Natural killer cell (primary cell): ENCODE measurements at places on chromosomes 3 and 15. TPM values are rescaled to one million over a fixed set of nuclear protein-coding genes. Genes with fewer than 3 reads are reported as not detected.

DNA sequence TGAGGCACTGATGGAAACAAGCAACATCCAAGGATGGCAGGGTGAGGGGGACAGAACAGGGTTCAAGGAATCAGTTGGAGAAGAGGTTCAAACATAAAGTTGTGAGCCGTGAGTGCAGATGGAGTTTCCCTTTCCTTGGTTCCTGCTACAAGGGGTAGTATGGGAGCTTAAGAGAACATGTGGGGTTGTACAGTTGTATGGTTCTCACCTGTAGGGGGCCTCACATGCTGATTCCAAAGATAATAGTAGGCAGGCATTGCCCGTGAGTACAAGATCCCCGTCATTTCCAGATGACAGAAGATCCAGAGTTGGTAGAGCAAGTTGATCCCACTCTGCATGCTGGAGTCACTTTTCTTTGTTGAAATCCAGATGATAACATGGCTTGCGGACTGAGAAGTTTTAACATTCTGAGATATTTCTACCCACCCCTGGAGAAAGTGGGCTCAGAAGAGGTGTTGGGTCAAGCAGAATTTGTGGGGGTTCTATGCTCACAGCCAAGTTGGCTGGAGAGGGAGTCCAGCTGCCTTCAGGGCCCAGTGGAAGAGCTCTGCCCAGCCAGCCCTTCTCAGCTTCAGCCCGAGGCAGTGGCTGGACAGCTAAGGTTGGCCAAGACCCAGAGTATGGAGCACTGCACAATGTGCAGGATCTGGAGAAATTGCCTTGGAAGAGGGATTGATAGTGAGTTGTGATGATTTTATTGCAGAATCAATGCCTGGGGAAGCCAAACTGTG is 141.8 kb downstream of the THSD4 start:
- no peaks in the 10 kb centered on the region for H3K36me3 ChIP-seq
- no peak overlapping the region for H3K4me3 ChIP-seq
- no peak for DNase-seq
- H3K27me3 ChIP-seq: no peaks in the 10 kb centered on the region

DNA sequence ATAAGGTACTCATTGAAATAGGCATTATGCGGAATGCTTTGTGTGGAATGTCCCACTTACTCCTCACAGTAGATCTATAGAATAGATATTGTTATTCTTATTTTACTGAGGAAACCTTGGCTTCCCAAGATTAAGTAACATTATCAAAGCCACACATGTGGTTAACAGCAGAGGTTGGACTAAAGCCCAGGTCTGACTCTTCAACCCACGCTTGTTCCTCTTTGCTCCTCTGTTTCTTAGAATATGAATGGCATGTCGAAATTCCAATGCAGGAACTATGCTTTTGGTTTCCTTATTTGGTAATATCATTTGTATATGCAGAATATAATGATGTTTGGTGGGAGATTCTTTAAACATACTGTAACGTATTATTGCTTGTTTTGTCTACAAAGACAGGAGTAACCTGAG is 818.8 kb upstream of the LMCD1 start:
- no peaks in the 10 kb centered on the region for H3K27me3 ChIP-seq
- DNase-seq: no peak
- no peak overlapping the region for H3K27ac ChIP-seq

- no peaks in the 10 kb centered on the region for H3K27me3 ChIP-seq
- no peaks in the 10 kb centered on the region for H3K36me3 ChIP-seq
- no peaks in the 10 kb centered on the region for H3K4me1 ChIP-seq
- H3K4me3 ChIP-seq: no peak overlapping the region
- DNase-seq: no peak
Measured at GRCh38 chr15:48371961-48372360, 40.7 kb downstream of the DUT start.

DNA sequence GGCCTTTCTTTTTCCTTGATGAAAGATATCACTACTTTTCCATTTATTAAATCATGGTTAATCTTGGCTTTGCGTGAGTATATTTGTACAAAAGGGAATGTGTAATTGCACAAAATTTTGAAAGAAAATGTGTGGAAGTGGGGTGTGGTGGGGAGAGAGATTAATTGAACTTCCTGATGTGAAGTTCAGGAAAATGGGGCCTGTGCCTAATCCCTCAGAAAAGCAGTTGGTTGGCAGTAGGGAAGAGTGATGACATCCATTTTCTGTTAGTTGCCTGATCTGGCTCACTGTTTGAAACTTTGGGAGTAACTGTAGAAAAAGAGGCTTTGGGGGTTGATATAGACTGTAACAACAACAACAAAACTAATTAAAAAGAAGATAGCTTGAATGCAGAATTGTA is 10.8 kb upstream of the IL20RB start:
- peaks cover 14% of the 10 kb centered on the region for H3K36me3 ChIP-seq
- DNase-seq: no peak
- H3K27ac ChIP-seq: no peak overlapping the region
- H3K4me1 ChIP-seq: peaks cover 8% of the 10 kb centered on the region
- H3K27me3 ChIP-seq: no peaks in the 10 kb centered on the region

DNA sequence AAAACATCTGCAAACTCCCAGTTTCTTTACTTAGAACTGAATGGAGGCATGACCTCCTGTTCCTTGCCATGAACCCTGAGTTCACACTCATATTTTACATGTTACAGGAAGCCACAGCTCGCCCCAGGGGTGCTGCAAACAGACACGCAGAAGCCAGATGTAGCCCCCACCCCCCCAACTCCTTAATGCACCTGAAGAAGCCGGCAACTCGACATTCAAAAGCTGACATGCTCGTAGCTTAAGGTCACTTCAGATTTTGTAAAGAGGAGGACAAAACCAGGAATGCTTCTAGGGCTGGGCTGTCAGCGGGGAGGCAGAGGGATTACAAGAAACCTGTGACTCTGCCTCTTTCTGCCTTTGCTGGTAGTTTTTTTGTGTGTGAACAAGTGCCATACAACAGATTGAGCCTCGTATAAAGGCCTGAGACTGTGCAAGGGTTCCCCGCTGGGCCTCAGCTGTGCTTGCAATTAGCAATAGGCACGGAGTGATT is 42.0 kb upstream of the FEZF2 start:
- no peak overlapping the region for H3K4me3 ChIP-seq
- no peak for DNase-seq
- no peak overlapping the region for H3K27ac ChIP-seq

DNA sequence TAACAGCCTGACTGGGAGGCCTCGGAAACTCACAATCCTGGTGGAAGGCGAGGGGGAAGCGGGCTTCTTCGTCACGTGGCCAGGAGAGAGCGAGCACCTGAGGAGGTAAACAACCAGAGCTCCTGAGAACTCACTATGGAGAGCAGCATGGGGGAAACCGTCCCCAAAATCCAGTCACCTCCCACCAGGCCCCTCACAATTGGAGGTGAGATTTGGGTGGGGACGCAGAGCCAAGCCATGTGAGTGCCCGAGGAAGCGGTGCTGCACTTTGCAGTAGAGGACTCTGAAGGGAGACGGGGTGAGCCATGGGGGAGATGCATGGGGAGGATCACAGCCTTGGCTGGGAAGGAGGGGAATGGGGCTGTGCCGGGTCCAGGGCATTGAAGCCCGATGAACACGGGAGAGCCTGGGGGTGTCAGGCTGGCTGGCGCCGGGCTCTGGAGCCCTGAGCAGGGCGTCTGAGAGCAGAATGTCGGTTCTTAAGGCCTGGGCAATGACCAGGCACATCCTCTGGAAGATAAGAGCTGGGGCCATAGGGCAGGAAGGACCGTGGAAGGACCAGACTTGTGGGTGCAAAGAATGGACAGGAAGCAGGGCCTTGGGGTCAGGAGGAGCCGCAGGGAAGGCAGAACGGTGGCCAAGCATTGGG is 117.7 kb downstream of the GABRG3 start:
- H3K36me3 ChIP-seq: no peaks in the 10 kb centered on the region
- no peaks in the 10 kb centered on the region for H3K4me1 ChIP-seq
- H3K27me3 ChIP-seq: no peaks in the 10 kb centered on the region
- no peak overlapping the region for H3K27ac ChIP-seq
- H3K4me3 ChIP-seq: no peak overlapping the region

- no peak overlapping the region for H3K4me3 ChIP-seq
- DNase-seq: no peak
- H3K4me1 ChIP-seq: no peaks in the 10 kb centered on the region
- H3K36me3 ChIP-seq: no peaks in the 10 kb centered on the region
- H3K27ac ChIP-seq: no peak overlapping the region
Measured at GRCh38 chr3:194824100-194824499, 138.4 kb downstream of the FAM43A start.

- no peaks in the 10 kb centered on the region for H3K36me3 ChIP-seq
- no peak overlapping the region for H3K27ac ChIP-seq
- H3K27me3 ChIP-seq: no peaks in the 10 kb centered on the region
- no peak for DNase-seq
- H3K4me3 ChIP-seq: no peak overlapping the region
- H3K4me1 ChIP-seq: no peaks in the 10 kb centered on the region
Measured at GRCh38 chr3:176351408-176351807, 845.9 kb downstream of the TBL1XR1 start.

GRCh38 chr3:27353221-27353620 is 16.0 kb downstream of the NEK10 start:
- H3K4me3 ChIP-seq: no peak overlapping the region
- no peaks in the 10 kb centered on the region for H3K27me3 ChIP-seq
- no peaks in the 10 kb centered on the region for H3K4me1 ChIP-seq
- no peaks in the 10 kb centered on the region for H3K36me3 ChIP-seq
- DNase-seq: no peak
- H3K27ac ChIP-seq: no peak overlapping the region

GRCh38 chr15:97929456-97930229 is 30.9 kb upstream of the ARRDC4 start:
- DNase-seq: no peak
- H3K27me3 ChIP-seq: no peaks in the 10 kb centered on the region
- H3K4me1 ChIP-seq: no peaks in the 10 kb centered on the region

DNA sequence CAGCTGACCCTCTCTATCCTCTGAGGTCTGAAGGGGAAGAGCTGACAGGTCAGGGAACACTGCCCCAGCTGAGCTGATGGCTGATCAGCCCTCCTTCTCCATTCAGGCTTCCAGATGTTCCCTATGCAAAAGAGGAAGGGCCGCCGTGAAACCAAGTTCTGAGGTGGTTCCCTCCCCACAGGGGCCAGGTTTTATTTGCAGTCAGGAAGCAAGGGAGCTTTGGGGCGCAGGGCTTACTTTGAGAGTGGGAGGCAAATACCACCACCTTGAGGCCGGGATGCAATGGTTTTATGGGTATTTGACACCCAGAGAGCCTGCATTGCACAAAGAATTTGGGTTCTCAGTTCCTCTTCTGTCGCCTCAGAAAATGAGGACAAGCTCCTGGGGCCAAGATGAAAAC is 186.9 kb downstream of the ARRDC4 start:
- DNase-seq: no peak
- H3K36me3 ChIP-seq: no peaks in the 10 kb centered on the region
- H3K27ac ChIP-seq: no peak overlapping the region
- H3K27me3 ChIP-seq: no peaks in the 10 kb centered on the region

DNA sequence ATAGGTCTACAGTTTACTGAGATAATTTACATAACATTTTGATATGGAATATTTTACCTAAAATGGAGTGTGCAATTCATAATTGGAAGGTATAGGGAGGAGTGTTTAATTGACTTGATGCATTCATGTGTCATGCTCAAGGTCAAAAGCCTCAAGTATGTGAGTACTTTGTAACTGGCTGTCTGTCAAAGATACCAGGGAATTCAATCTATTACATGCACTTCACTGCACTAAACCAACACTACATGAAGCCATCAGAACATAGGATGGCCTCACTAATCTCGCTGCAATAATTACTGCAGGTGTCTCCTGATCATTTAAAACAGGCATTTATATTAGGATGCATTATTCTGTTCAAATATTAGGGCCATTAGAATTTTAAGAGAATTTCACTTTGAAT is 367.2 kb downstream of the CNTN4 start:
- H3K4me1 ChIP-seq: no peaks in the 10 kb centered on the region
- no peak for DNase-seq

GRCh38 chr15:40235201-40235885 is 3.5 kb upstream of the PAK6 start:
- no peak overlapping the region for H3K4me3 ChIP-seq
- no peak for DNase-seq
- H3K27me3 ChIP-seq: peaks cover 13% of the 10 kb centered on the region
- no peak overlapping the region for H3K27ac ChIP-seq

DNA sequence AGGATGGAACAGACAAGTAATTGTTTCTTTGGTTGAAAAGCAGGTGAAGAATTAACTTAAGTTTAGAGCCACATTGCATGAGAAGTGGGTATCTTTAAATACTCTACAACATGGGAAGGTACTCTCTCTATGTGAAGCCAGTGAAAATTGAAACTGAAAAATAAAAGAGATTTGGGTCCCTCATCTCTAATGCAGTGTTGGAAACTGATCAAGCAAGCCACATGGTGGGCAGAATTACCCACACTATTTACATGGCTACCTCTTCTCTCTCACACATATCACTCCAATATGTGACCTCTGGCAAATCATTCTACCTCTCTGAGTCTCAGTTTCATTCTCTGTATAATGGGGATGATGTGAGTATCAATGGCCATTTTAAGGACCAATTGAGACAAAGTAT is 339.0 kb downstream of the IL5RA start:
- no peaks in the 10 kb centered on the region for H3K27me3 ChIP-seq
- H3K27ac ChIP-seq: no peak overlapping the region
- no peaks in the 10 kb centered on the region for H3K36me3 ChIP-seq

DNA sequence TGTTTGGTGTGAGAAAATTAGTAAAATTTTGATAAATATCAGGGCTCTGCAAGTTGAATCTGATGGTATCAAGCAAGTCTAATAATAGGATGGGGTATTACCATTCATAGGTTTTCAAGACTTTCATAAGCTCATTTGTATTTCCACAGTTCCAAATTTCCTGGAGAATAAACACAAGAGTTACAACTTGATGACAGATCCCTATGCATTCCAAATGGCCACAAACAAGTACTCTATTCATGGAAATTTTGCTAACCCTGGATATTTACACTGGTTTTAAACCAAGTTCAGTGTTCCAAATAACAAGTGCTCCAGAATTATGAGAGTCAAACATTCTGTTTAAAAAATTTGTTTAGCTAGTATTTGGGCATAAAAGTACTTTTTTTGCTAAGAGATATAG is 75.0 kb upstream of the CNTN6 start:
- H3K4me1 ChIP-seq: no peaks in the 10 kb centered on the region
- no peaks in the 10 kb centered on the region for H3K36me3 ChIP-seq
- DNase-seq: no peak
- H3K27me3 ChIP-seq: no peaks in the 10 kb centered on the region
- no peak overlapping the region for H3K4me3 ChIP-seq

DNA sequence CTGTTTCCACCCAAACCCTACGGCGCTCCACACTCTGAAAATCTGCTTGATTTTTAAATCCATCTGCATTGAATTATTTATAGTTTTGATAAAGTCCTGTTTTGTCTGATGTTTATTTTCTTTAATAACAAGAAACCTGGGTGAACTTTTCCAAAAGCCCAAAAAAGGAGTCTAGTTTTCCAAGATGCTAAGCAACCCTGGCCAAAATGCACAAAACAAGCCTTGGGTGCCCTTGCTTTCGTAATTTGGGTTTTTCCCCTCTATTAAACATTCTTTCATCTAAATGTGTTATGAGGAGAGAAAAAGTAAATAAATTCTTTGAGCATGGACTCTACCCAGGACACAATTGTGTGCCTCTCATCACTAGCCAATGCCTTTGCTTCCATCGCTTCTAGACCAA is 468.9 kb downstream of the MCTP2 start:
- H3K4me3 ChIP-seq: no peak overlapping the region
- no peaks in the 10 kb centered on the region for H3K4me1 ChIP-seq
- no peaks in the 10 kb centered on the region for H3K27me3 ChIP-seq
- H3K27ac ChIP-seq: no peak overlapping the region
- DNase-seq: no peak
- H3K36me3 ChIP-seq: no peaks in the 10 kb centered on the region

The CKMT1A gene
- not detected for total RNA-seq

The GOLGA6L4 gene
- 3.7 TPM for total RNA-seq

The ZNF80 gene
- total RNA-seq: 2.3 TPM

The ZMYND10 gene
- total RNA-seq: 6.3 TPM

The GPR171 gene
- total RNA-seq: 8.2 TPM

The PLIN1 gene
- total RNA-seq: 0.66 TPM

The NAA80 gene
- 30.3 TPM for total RNA-seq

The CHRFAM7A gene
- 32.5 TPM for total RNA-seq

The DGKG gene
- total RNA-seq: 0.63 TPM

The BUB1B gene
- total RNA-seq: 1.9 TPM
